ENCODE measurements at places on chromosomes 3 and 15. TPM values are rescaled to one million over a fixed set of nuclear protein-coding genes. Genes with fewer than 3 reads are reported as not detected.

- no peaks in the 10 kb centered on the region for H3K27me3 ChIP-seq
- H3K27ac ChIP-seq = no peak overlapping the region
- DNase-seq = peak; percentile 16
- no peaks in the 10 kb centered on the region for H3K36me3 ChIP-seq
Measured at GRCh38 chr15:26260517-26261133, 397.5 kb upstream of the ATP10A start.

- no peaks in the 10 kb centered on the region for H3K36me3 ChIP-seq
- no peak for DNase-seq
- no peak overlapping the region for H3K4me3 ChIP-seq
- no peak overlapping the region for H3K27ac ChIP-seq
- H3K4me1 ChIP-seq = no peaks in the 10 kb centered on the region
Measured at GRCh38 chr3:113249111-113249510, 37.8 kb downstream of the BOC start.

Gene ANKUB1
- not detected for polyA plus RNA-seq

- DNase-seq = no peak
- H3K27ac ChIP-seq = no peak overlapping the region
- H3K27me3 ChIP-seq = no peaks in the 10 kb centered on the region
- H3K36me3 ChIP-seq = no peaks in the 10 kb centered on the region
Measured at GRCh38 chr3:47976135-47976732, 40.0 kb downstream of the MAP4 start.

- peak; percentile 80 for DNase-seq
- no peak overlapping the region for H3K27ac ChIP-seq
- no peaks in the 10 kb centered on the region for H3K27me3 ChIP-seq
Measured at GRCh38 chr15:71761649-71762048, 48.7 kb upstream of the NR2E3 start.

DNA sequence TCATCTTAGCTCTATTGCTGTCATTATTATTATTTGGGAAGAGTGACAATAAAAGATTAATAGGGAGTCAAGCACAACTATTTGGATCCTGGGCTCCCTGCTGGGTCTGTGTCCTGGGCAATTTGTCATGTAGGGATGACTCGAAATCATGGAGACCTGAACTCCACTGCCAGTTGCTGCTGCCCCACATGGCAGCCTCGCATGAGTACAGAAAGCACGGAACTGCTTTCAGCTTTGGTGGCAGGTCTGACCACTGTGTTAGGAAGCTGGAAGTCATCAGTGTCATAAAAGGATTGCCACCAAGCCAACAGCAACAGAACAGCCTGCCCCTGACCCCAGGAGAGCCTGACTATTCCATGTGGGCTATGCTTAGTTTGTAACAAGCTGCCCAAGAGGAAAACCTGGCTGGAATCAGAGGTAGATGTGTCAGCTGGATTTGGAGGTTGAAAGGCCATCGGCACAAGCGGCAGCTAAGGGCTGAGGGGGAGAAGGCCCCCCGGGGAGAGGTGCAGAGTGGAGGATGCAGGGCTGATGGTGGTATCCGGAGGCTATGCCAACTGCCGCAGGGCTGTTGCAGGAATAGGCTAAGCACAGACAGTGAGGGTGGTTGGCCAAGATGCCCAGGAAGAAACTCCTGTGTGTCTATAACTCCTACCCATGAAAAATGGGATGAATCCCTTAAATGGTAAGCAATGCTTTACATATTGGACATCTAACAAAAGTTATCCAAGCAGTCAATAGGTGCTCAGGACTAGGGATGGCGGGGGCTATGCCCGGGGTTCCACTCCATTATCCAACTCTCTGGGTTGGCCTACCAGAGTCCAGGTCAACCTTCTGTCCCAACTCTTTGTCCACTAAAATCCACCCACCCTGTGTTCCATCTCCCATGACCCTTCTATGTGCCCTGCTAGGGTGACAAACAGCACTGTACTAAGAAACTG, 291.6 kb downstream of the ADAMTS17 start:
- H3K27me3 ChIP-seq = no peaks in the 10 kb centered on the region
- DNase-seq = no peak
- no peak overlapping the region for H3K4me3 ChIP-seq

GRCh38 chr3:29465836-29466235, 185.0 kb downstream of the RBMS3 start:
- no peak for DNase-seq
- H3K36me3 ChIP-seq = no peaks in the 10 kb centered on the region
- H3K4me1 ChIP-seq = peaks cover 15% of the 10 kb centered on the region

Gene ECE2
- polyA plus RNA-seq = 15.2 TPM

DNA sequence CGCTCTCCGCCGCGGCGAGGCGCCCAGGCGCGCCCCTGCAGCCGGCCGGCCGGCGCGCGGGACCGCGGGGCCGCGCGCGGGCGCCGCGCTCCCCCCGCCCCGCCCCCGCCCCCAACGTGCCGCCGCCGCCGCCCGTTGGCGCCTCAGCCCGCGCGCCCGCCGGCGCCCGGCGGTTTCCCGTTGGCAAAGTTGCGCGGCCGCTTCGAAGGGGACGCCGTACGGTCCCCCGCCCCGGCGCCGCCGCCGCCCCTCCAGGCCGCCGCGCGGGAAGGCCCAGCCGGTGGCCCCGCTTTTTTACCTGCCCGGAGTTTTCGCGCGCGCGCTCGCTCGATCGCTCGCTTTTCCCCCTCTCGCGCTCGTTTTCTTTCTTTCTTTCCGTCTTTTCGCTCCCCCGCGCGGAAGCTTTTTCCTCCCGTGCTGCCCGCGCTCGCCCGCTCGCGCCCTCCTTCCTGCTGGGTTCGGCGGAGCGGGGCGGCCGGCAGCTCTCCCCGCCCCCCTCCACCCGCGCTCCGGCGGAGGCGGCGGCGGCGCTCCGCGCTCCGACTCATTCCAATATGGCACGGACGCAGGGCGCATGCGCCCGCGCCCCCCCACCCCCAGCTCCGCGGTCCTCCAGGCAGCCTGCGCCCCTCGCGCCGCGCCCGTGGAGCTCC, at the start of gene SFMBT1:
Gene SFMBT1 (minus strand): TSS at position 556 of the 653 bp plus-strand sequence. CDS start 76,945 bp downstream, outside the sequence.
- peak within 1 kb of the TSS; percentile 86 for H3K27ac ChIP-seq
- no peaks in the 10 kb centered on the region for H3K36me3 ChIP-seq
- peak within 1 kb of the TSS; percentile 95 for H3K4me3 ChIP-seq
- DNase-seq = peak; percentile 75
- H3K4me1 ChIP-seq = peaks cover 13% of the 10 kb centered on the region
- H3K27me3 ChIP-seq = no peaks in the 10 kb centered on the region

DNA sequence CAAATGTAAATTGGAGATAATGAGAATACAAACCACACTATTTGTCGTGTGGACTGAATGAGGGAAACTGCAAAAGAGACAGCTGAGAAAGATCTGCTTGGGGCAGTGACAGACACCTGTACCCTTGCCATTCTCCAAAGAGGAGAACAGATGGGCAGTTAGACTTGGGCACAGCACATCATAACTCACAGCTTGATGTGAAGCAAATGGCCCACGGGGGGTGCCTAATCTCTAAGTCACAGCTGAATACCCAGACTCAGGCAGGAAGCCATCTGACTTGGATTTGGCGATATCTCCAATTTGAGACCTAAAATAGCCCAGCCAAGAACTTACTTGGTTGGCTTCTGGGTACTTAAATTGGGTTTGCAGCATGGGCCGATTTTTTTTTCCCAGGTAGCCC, 10.0 kb upstream of the SLC6A11 start:
- no peak for DNase-seq
- H3K4me3 ChIP-seq = no peak overlapping the region
- no peaks in the 10 kb centered on the region for H3K4me1 ChIP-seq

DNA sequence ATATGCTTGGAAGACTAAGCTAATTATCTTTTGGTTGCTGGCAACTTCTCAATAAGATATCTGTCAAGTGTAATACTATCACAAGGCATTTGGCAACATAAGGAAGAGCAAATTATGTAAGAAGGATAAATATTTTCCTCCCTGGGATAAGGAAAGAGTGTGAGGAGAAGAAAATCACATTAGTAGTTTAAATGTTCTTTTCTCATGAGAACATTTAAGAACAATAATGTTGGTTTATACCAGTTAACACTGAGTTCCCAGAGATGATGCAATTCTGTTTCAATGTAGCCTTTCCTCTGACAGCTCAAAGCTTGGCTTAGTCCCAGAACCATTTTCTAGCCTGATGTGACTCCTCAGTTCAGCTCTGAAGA, 66.1 kb upstream of the NPHP3 start:
- H3K27ac ChIP-seq = no peak overlapping the region
- no peaks in the 10 kb centered on the region for H3K4me1 ChIP-seq
- H3K27me3 ChIP-seq = no peaks in the 10 kb centered on the region
- no peak overlapping the region for H3K4me3 ChIP-seq

- no peaks in the 10 kb centered on the region for H3K36me3 ChIP-seq
- peaks cover 44% of the 10 kb centered on the region for H3K4me1 ChIP-seq
- DNase-seq = no peak
Measured at GRCh38 chr3:50295553-50296431, 3.4 kb downstream of the HYAL3 start.

GRCh38 chr3:174126990-174127758, 729.6 kb downstream of the NLGN1 start:
- no peaks in the 10 kb centered on the region for H3K4me1 ChIP-seq
- DNase-seq = no peak
- no peak overlapping the region for H3K4me3 ChIP-seq
- H3K27me3 ChIP-seq = no peaks in the 10 kb centered on the region

GRCh38 chr15:38588672-38589071, 24.1 kb upstream of the RASGRP1 start:
- H3K4me3 ChIP-seq = no peak overlapping the region
- no peak overlapping the region for H3K27ac ChIP-seq
- DNase-seq = no peak
- H3K36me3 ChIP-seq = no peaks in the 10 kb centered on the region
- H3K27me3 ChIP-seq = no peaks in the 10 kb centered on the region

Gene NPHP3
- polyA plus RNA-seq = 14.5 TPM

DNA sequence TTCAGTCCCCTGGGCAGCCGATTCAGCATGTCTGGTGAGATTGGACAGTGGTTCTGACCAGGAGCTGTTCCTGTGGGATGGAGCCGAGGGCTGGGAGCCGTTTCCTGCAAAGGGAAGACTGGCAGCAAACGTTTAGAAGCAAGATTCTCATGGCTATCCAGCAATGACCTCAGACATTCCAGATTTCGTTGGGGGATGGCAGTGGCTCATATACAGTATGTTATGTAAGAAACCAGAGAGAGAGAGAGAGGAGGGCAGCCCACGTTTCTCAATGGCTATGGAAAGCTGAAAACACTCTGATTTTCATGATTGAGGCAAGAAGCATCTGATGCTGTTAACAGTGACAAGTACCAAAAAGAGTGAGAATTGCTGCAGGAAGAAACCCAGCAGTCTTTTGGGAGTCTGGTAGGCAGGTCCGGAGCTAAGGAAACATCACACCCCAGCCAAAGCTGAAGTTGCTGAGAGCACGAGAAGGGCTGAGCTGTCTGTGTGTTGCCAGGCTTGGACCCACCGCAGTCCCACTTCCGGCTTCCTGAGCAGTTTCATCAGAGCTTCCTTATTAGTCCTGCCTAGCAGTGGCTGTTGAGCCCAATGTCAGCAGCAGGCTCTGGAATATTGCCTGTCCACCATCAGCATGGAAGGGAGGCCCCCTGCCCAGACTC, 25.6 kb upstream of the VPS8 start:
- peak; percentile 53 for DNase-seq
- no peak overlapping the region for H3K27ac ChIP-seq
- H3K4me3 ChIP-seq = no peak overlapping the region
- H3K4me1 ChIP-seq = no peaks in the 10 kb centered on the region
- no peaks in the 10 kb centered on the region for H3K27me3 ChIP-seq

Gene CAMP
- polyA plus RNA-seq = 0.56 TPM

Gene IQCF5
- polyA plus RNA-seq = not detected

DNA sequence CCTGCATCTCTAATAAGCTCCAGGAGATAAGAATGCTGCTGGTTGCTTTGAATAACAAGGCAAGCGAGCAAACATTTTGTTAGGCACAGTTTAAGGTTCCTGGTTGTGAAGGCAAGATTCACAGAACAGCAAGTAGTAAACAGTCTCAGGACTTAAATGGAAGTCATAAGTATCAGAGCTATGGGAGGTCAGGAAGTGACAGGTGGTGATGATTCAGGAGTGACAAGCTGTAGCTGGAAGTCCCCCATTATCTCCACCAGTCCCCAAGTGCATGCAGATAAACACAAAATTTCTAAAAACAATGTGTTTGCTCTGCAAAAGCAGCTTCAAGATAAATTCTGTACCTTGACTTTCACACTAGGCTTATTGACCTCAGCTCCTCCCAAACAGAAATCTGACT, 3.3 kb downstream of the FETUB start:
- no peak overlapping the region for H3K27ac ChIP-seq
- no peaks in the 10 kb centered on the region for H3K4me1 ChIP-seq
- peaks cover 25% of the 10 kb centered on the region for H3K27me3 ChIP-seq

- no peak overlapping the region for H3K27ac ChIP-seq
- H3K4me3 ChIP-seq = no peak overlapping the region
- no peak for DNase-seq
- no peaks in the 10 kb centered on the region for H3K4me1 ChIP-seq
- no peaks in the 10 kb centered on the region for H3K27me3 ChIP-seq
Measured at GRCh38 chr3:151391720-151392119, 7.2 kb upstream of the P2RY12 start.

- peak overlapping the region; percentile 96 for H3K27ac ChIP-seq
- H3K27me3 ChIP-seq = no peaks in the 10 kb centered on the region
- DNase-seq = peak; percentile 53
- peaks cover 11% of the 10 kb centered on the region for H3K4me1 ChIP-seq
- no peaks in the 10 kb centered on the region for H3K36me3 ChIP-seq
Measured at GRCh38 chr15:68055224-68055705, 1.1 kb downstream of the PIAS1 start.

GRCh38 chr3:46953234-46954010, 23.1 kb downstream of the CCDC12 start:
- H3K27me3 ChIP-seq = no peaks in the 10 kb centered on the region
- no peak for DNase-seq
- peak overlapping the region; percentile 57 for H3K27ac ChIP-seq

Gene ITGB5
- polyA plus RNA-seq = 25.6 TPM

- H3K4me3 ChIP-seq = no peak overlapping the region
- peak overlapping the region; percentile 81 for H3K27ac ChIP-seq
- DNase-seq = no peak
- H3K36me3 ChIP-seq = peaks cover 24% of the 10 kb centered on the region
Measured at GRCh38 chr15:74340150-74340549, 27.3 kb downstream of the CYP11A1 start.

Gene RAB6B
- 5.6 TPM for polyA plus RNA-seq

Data from adrenal gland (tissue), 19 donors.